ENCODE measurements at places on chromosomes 11 and 22.

DNA sequence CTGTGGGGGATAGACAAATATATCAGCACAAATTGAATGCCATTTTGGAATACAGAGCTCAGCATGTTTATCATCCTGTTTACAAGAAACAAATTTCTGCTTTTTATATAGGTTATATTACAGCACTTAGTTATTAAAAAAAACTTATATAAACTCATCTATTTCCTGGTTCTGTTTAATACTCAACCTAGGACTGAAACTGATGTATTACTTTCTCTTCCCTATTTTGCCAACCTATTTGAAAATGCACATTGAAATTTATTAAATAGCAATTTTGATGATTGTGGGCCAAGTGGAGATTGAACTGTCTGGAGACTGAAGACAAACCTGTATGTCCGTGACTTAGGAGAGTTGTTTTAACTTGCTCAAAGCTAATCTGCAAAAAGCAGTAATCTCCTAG, 288.3 kb upstream of the ANO3 start:
- no peak for DNase-seq
- H3K36me3 ChIP-seq = no peaks in the 10 kb centered on the region
- no peak overlapping the region for H3K27ac ChIP-seq
- H3K27me3 ChIP-seq = no peaks in the 10 kb centered on the region
- no peak overlapping the region for H3K4me3 ChIP-seq

DNA sequence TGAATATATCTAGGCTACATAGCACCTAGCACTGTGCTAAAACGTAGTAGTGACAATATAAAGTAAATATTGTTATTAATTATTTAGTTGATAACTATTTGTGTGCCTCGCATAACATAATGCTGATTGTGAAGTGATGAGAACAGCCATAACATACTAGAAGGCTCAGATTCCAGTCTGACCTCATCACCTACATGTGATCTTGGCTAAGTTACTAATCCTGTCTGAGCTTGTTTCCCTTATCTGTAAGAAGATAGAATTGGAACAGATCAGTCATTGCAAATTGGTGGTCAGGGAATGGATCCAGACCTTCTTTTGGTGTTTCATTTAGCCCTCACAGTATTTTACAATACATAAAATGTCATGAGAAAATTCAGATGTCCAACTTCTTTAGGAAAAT, 103.4 kb upstream of the SEZ6L start:
- no peak overlapping the region for H3K27ac ChIP-seq
- H3K4me3 ChIP-seq = no peak overlapping the region
- no peaks in the 10 kb centered on the region for H3K36me3 ChIP-seq
- H3K4me1 ChIP-seq = no peaks in the 10 kb centered on the region
- H3K27me3 ChIP-seq = peaks cover 11% of the 10 kb centered on the region

DNA sequence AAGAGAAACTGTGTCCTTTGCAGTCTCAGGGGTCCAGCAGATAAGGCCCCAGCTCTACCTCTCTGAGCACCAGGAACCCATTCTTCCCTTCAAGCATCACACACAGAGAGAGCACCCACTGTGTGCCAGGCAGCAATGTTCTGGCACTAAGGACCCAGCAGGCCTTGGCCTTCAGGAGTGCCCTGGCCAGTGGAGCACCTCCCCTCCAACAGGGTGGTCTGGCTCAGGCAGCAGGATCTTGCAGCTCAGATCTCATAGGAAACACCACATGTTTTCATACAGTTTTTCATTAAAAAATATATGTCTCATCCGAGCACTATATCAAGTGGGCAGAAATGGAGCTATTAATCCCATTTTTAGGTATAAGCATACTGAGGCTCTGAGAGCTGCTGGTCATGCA, 410.6 kb downstream of the SOX6 start:
- no peak for DNase-seq
- H3K4me1 ChIP-seq = no peaks in the 10 kb centered on the region
- H3K4me3 ChIP-seq = no peak overlapping the region
- H3K36me3 ChIP-seq = no peaks in the 10 kb centered on the region

- no peak overlapping the region for H3K27ac ChIP-seq
- H3K4me3 ChIP-seq = no peak overlapping the region
- H3K27me3 ChIP-seq = no peaks in the 10 kb centered on the region
- H3K36me3 ChIP-seq = peaks cover 21% of the 10 kb centered on the region
Measured at GRCh38 chr22:42967005-42967404, 47.9 kb downstream of the PACSIN2 start.

- H3K4me3 ChIP-seq = no peak overlapping the region
- DNase-seq = no peak
- H3K4me1 ChIP-seq = no peaks in the 10 kb centered on the region
- H3K27ac ChIP-seq = no peak overlapping the region
- H3K36me3 ChIP-seq = no peaks in the 10 kb centered on the region
Measured at GRCh38 chr11:80505771-80506170, 1064.9 kb upstream of the TENM4 start.

Measured in activated naive CD8-positive, alpha-beta T cell treated with anti-CD3 and anti-CD28 coated beads, Interleukin-2, amount 50 U/mL, for 24 hours (primary cell).